ENCODE measurements at places on chromosomes 2 and 18.

GRCh38 chr2:169069341-169069740 is at the start of gene DHRS9:
Gene DHRS9, plus strand, starts transcription at chr2:169069563. Its CDS starts 12,019 bp downstream, at chr2:169081582.
- peak; percentile 8 for DNase-seq

GRCh38 chr2:240205348-240205747 is 64.9 kb upstream of the OTOS start:
- DNase-seq = peak; percentile 60

DNA sequence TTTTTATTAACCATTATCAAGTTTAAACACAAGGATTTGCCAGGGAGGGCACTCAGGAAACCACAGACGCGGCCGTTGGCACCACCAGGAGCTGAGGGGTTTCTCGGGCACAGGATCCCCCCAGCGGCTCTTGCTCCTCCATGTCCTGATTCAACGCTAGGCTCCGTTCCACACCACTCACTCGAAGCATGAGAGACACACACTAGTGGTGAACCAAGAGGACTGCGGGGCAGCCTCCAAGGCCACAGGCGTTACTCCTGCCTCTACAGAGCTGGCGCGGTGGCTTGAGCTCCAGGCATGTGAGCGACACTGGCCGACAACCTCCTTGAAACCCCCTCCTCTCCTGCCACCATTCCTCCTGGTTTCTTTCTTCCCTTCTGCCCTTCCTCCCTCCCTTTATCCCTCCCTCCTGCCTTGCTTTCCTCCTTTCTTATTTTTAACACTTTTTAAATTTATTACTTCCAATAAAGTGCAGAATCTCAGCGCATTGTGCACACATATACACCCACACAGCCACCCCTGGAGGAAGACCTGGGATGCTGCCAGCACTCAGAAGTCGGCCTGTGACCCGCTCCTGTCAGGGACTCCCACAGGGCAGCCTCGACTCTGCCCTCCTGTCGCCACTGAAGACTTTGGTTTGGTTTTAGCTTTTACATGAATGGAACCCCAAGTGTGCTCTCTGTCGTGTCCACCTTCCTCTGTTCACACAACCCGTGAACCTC is 21.7 kb downstream of the COX7A2L start:
- DNase-seq = no peak

DNA sequence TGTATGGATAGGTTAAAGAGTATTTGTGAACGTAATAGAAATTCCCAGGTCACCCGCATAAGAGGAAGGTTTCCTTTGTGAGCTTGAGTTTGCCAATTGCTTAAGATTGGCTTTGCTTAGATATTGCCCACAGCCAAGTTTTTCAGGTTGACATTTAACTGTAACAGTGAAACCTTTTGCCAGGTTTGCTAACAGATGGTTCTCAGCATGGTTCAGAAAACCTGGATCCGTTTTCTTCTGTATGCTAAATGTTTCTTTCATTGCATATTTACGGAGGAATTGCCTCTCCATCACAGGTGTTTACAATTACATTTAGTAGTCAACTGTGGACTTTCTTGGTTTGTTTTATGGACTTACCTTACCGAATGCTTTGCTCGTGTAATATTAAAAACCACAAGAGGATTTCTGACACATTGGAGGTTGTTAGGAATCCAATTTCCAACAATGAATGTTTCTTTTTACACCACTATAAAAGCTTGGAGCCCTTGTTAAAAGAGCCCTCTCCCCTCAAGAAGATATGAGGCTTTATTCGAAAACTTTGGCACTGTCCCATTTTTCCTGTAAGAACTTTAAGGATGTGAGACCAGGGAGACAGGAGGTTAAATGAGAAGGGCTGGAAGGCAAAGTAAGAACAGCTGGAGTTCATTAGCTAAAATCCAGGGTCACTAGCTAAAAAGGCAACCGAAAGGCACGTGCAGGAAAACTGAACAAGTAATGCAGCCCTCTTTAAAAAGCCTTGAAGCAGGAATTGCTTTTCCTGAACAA is 7.8 kb downstream of the CDK15 start:
- no peak for DNase-seq

DNA sequence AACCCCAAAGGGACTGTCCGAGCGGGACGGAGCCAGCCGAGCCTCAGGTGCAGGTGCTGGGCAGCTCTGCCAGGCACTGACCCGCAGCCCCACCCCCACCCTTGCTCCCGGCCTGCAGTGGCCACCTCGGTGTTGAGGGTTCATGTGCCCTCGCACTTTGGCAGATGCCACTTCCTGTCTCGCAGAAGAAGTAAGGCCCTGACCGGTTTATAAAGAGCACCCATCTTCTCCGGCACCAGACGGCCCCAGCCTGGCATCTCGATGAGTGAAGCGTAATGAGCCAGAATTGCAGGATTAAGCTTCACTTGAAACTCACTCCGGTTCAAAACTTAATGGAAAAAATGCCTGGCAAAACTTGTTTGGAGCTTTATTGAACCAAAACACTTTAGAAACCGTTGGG is 10.9 kb upstream of the NFATC1 start:
- DNase-seq = no peak

GRCh38 chr18:55097456-55098170 is 138.4 kb upstream of the CCDC68 start:
- DNase-seq = peak; percentile 48

- DNase-seq = peak; percentile 7
These were observed 297.7 kb upstream of the DOK6 start for GRCh38 chr18:69102959-69103358.

DNA sequence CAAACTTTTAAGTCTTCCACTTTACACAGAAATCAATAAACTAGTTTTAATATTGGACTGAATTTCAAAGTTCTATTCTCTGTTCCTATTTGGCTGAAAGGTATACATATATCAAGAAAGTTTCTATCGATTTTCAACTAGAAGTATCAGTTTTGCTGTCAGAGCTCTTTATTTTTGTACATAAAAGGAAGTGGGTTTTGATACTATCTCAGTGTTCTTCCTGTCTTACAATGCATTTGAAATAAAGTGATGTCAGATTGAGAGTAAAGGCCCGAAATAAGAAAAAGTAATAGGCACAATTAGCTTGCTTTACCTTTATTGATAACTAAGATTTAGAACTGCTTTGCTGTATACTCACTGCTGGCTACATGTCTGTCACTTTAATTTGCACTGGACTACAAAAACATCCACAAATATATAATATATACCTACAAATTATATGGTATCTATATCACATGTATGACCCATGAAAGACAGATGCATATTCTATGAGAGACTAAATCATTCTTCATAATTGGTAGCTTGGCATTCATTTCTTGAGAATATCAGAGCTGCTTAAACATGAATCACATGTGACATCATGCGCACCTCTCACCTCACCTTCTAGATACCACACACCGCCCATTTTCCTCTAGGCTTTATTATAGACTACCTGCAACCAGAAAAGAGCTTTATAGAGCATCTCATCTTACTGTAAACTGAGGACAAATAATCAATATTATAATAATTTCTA is 83.6 kb downstream of the ASXL2 start:
- DNase-seq = no peak

DNA sequence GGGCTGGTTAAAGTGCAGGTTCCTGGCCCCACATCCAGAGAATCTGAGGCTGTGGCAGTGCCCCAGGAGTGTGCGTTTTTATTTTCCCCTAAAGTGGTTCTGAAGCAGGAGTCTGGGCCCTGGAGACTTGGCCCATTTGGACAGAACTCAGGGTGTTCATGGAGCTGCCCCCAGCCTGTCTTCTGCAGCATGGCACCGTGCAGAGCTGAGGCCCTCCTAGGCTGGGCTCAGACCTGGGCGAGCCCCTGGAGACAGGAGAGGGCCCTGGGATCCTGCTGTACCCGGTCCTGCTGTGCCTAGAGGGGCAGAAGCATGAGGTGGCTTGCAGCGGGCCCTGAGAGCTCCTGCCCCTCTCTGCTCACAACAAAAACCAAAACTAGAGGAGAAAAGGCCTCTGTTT is 58.8 kb upstream of the B3GNT7 start:
- DNase-seq = no peak

DNA sequence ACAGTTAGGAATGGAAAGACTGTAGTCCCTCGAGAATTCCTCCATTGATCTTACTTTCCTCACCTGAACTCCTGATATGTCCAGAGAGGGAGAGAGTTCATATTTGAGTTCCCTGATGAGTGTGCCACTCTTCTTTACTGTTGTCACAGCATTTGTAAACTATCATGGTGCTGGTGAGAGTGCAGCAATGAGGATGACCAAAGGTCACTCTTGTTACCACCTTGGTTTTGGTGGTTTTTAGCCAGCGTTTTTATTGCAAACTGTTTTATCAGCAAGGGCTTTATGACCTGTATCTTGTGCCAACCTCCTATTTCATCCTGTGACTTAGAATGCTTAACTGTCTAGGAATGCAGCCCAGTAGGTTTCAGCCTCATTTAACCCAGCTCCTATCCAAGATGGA is 1062.5 kb downstream of the BCL11A start:
- no peak for DNase-seq

DNA sequence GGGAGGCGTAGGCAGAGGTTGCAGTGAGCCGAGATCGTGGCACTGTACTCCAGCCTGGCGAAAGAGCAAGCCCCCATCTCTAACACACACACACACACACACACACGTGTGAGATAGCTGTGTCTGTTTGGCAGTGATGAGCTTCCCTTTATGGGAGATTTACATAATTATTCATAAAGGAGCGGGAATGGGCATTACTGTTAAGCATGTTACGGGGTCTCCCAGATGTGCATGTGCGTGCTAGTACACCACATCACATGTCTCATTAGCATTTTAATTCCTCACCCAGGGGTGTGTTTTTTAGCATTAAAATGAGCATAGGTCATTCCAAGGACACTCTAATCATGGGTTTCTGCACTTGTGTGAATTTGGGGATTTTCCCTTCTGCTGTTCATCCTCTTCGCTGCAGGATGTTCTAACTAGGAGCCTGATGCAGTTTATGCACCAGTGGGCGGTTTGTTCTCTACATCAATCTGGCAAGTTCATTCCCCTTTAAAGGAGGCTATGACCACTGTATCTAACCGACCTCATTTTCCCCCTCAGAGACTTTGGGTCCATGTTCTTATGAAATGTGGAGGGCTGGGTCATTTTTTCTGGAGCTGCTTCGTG is 1.0 kb upstream of the FAM178B start:
- DNase-seq = no peak

DNA sequence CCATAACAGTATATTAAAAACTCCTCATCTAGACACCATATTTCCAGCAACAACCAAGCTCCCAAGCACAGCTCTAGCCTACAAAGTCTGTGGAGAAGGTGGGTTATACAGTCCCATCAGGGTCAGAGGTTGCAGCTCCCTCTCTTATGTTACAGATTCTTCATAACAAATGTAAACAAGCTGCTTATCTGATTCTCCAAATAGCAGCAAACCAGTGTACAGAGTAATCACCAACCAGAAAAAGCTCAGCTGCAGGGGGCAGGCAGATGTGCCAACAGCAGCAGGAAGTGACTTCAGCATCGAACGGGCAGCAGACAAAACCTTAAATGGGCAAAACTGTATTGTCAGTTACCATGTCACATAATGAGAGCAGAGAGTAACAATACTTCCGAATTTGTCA is 52.9 kb upstream of the NABP1 start:
- DNase-seq = no peak

- no peak for DNase-seq
These were observed 3.1 kb upstream of the CELF4 start for GRCh38 chr18:37568671-37569070.

DNA sequence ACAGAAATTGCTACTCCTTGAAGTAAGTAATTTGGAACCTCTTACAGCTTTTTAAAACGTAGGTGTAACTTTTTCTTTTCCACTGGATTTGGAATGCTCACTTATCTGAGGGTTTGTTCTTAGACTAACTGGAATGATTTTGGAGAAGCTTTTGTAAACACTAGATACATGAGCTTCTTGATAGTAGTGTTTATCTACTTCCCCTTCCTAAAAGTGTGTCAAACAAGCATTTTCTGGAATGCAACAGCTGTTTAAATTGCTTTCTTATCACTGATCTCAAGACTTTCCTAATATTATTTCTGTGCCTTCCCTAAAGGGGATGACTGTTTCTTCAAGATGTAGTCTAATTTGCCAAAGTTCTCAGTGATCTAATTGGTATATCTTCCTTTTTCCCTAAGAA is 282.6 kb downstream of the CCDC178 start:
- DNase-seq = no peak

DNA sequence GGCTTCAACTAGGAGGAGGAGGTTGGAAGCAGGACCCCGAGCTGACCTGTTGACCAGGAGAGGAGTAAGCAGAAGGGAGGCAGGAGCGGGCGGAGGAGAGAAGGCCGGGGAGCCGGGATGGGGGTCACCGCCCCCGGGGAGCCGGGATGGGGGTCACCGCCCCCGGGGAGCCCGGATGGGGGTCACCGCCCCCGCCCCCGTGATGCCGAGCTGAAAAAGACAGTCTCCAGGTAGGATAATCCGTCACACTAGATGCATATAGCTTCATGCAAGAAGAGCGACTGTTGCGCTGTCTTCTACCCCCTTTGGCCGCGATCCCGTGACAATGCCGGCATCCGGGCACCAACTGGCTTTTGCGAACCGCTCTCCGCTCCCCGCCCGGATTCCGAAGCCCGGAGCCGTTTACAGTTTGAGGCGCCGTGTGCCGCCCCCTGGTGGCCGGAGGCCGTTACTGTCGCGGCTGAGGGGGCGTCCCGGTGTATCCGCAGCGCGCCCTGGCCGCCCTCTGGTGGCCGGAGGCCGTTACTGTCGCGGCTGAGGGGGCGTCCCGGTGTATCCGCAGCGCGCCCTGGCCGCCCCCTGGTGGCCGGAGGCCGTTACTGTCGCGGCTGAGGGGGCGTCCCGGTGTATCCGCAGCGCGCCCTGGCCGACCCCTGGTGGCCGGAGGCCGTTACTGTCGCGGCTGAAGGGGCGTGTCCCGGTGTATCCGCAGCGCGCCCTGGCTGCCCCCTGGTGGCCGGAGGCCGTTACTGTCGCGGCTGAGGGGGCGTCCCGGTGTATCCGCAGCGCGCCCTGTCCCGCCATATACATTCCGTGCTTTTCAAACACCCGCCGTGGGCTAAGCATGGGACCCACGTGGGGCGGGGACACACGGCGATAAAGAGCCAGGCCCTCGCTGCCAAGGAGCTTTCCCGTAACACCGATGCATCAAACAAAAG is 89.6 kb downstream of the ACTR3 start:
- DNase-seq = no peak

- DNase-seq = peak; percentile 21
These were observed 301.3 kb upstream of the RGPD4 start for GRCh38 chr2:107525406-107525805.

DNA sequence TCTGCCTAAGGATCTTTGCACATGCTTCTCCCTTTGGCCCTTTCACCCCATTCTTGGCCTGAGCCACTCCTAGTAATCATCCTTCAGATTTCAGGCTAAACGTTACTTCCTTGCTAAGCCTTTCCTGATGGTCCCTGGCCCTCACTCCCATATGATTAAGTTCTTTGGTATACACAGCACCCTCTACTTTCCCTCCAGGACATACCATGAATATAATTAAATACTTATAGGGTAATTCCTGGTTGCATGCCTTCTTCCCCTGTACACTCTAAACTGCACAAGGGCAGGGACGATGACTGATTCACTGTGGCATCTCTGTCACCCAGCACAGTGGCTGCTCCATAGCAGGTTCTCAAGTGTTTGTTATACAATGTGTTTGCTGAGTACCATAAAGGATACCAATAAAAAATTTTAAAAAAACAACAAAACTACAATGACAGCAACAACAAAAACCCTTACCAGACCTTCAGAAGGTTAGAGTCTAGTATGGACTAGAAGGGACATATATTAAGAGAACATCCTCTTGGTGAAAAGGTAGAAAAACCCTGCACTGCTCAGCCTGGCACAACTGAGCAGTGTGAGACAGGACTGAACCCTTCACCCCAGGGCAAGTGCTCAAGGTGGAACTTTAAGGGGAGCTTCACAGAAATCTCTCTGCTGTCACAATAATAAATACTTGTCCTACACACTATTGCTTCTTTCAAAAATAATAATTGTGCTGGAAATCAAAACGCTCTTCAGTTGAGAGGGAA is 76.2 kb downstream of the AAK1 start:
- peak; percentile 34 for DNase-seq

- DNase-seq = no peak
These were observed 165.8 kb downstream of the UBE2E3 start for GRCh38 chr2:181146171-181146570.
